ENCODE measurements at places on chromosomes 11 and 22. TPM values are rescaled to one million over a fixed set of nuclear protein-coding genes. Genes with fewer than 3 reads are reported as not detected.

Gene TCN2
- total RNA-seq: 65.7 TPM

Gene SYCE3
- 0.91 TPM for total RNA-seq

Gene NLRP14
- 0.18 TPM for total RNA-seq

DNA sequence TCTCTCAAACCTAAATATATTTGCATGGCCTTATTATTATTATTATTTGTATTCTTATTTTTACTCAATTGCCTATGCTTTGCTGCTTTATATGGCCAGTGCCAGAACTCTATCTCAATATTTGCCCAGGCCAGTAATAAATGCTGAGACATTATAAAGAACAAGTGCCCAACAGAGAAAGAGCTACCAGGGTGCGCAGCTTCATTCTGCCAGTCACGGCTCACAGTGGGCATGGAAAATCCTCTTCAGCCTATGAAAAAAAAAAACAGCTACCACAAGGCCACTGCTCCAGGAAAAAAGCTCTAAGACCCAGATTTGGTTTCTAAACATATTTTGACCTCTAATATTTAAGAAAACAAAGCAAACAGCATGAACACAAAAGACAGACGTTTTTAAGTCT is 1223.6 kb downstream of the LRRC4C start:
- H3K27ac ChIP-seq: no peak overlapping the region
- no peaks in the 10 kb centered on the region for H3K4me1 ChIP-seq
- no peak overlapping the region for H3K4me3 ChIP-seq

GRCh38 chr11:120807414-120808150 is 216.3 kb upstream of the TBCEL start:
- no peak overlapping the region for H3K4me3 ChIP-seq
- H3K4me1 ChIP-seq: peaks cover 6% of the 10 kb centered on the region
- no peak overlapping the region for H3K27ac ChIP-seq
- no peaks in the 10 kb centered on the region for H3K36me3 ChIP-seq

DNA sequence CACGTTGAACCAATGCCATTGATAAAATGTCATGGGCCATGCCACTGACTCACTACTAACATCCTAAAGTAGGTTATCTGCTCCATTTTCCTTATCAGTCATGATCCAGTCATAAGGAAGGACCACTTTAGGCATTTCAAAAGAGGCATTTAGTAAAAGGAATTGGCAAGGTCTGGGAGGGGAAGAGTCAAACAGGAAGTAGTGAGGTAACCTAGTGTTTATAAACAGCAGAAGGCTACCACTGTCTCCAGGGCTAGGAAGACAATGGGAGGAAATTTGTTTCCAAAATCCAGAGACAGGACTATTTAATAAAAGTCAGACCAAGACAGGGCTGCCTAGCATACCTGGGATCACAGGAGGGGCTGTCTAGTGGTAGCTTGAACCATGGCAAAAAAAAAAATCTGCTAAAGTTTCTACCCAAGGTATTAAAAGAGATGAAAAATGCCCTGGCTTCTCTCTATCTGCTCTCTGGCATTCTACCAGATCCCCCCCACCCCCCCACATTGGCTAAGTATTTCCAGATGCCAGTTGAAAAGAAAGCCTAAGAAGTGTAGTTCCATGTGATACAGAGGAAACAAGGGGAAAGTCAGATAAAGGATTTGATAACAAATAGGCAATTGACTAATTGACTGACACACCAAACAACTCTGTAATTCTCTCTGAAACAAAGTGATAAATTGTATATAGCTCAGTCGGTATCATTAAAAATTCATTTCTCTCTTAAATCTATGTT is 50.4 kb upstream of the C11orf87 start:
- H3K27me3 ChIP-seq: no peaks in the 10 kb centered on the region
- no peak overlapping the region for H3K4me3 ChIP-seq
- no peaks in the 10 kb centered on the region for H3K4me1 ChIP-seq
- DNase-seq: no peak

DNA sequence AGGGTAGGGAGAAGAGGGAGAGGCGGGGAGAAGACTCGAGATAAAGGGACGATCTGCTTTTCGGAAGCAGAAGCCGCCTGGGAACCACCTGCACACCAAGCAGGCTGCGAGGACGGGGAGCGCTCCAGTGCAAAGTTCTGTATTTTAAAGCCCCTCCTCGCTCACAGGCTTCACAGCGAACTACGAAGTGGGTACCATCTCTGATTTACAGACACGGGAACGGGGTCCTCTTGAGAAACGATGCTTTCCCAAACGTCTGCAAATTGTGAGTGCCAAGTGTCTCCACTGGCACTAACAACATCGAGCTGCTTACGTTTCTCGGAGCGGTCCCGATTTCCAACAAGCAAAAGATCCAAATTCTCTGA is 700 bp upstream of the STX3 start:
- H3K36me3 ChIP-seq: peaks cover 10% of the 10 kb centered on the region
- peak overlapping the region; percentile 93 for H3K4me3 ChIP-seq
- H3K4me1 ChIP-seq: peaks cover 11% of the 10 kb centered on the region
- H3K27ac ChIP-seq: no peak overlapping the region

GRCh38 chr22:35552196-35552842 is 11.7 kb downstream of the RASD2 start:
- no peaks in the 10 kb centered on the region for H3K36me3 ChIP-seq
- H3K27me3 ChIP-seq: peaks cover 6% of the 10 kb centered on the region
- no peak overlapping the region for H3K27ac ChIP-seq
- DNase-seq: peak; percentile 94

DNA sequence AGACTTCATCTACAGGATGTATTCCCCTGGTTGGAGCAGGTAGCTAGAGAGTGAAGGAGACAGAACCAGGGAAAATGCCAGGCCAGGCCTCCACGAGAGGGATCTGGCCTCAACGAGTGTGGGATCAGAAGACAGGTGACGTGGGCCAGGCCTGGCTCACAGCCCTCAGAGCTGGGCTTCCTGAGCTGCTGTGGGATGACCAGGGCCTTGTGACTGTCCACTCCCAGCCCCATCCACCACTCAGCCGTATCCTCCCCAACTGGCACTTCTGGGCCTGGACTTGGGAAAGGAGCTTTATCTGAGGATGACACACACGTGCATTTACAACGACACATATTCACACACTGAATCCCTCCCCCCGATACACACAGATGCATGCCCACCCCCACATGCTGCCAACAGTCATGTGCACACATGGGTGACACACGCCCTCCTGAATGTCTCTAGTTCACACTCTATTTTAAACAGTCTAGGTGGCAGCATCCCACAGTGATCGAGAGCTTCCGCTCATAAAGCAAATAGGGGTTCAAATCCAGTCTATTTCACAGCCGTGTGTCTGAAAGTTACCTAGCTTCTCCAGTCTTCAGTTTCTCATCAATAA is 93.1 kb downstream of the TP53I11 start:
- no peak overlapping the region for H3K4me3 ChIP-seq
- H3K27me3 ChIP-seq: no peaks in the 10 kb centered on the region
- no peaks in the 10 kb centered on the region for H3K36me3 ChIP-seq

DNA sequence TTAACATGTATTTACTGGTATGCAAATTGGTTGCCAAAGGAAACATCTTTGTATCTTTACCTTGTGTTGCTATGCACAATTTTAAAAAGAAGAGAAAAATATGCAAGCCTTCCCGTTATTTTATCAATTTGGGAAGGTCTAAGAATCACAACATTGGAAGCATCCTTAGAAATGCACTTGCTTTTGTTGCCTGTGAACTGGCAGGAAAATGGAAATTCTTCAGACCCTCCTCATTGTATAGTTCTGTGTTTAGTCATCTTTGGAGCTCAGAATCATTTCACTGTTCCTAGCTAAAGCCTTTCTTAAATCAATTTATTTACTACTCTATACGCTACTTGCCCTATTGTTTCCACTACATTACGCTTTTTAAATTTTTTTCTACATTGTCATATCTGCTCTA is 574.5 kb downstream of the DLG2 start:
- no peaks in the 10 kb centered on the region for H3K4me1 ChIP-seq
- H3K4me3 ChIP-seq: no peak overlapping the region
- H3K27me3 ChIP-seq: no peaks in the 10 kb centered on the region
- no peak for DNase-seq
- H3K36me3 ChIP-seq: no peaks in the 10 kb centered on the region

GRCh38 chr22:48101704-48102103 is 1339.3 kb downstream of the TBC1D22A start:
- no peak overlapping the region for H3K27ac ChIP-seq
- no peak for DNase-seq
- H3K4me1 ChIP-seq: no peaks in the 10 kb centered on the region
- no peaks in the 10 kb centered on the region for H3K36me3 ChIP-seq

DNA sequence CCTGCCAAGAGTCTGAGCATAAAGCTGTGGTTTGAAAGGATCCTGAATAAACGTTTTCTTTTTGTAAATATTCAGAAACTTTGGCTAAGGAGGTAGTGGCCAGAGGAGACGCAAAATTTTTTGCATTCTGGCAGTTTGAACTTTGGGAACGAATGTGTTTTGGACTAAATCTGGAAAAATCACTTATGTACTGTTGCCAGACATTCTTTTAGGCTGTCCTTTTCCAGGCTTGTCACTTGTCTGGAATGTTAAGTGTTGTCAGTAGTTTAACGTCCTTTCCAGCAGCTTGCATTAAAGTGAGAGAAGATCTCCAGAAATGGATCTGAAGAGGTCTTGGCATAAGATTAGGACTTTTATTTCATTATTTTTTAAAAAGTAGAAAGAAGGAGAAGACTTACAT is 18.5 kb downstream of the SPECC1L start:
- no peak overlapping the region for H3K4me3 ChIP-seq
- H3K36me3 ChIP-seq: peaks cover 5% of the 10 kb centered on the region
- H3K4me1 ChIP-seq: no peaks in the 10 kb centered on the region
- no peak overlapping the region for H3K27ac ChIP-seq
